ENCODE measurements at places on chromosomes 6 and 20.

GRCh38 chr20:49404461-49404860, 78.0 kb downstream of the KCNB1 start:
- no peak for DNase-seq

- no peak for DNase-seq
Observed at GRCh38 chr20:51428401-51429143, 113.9 kb downstream of the NFATC2 start.

DNA sequence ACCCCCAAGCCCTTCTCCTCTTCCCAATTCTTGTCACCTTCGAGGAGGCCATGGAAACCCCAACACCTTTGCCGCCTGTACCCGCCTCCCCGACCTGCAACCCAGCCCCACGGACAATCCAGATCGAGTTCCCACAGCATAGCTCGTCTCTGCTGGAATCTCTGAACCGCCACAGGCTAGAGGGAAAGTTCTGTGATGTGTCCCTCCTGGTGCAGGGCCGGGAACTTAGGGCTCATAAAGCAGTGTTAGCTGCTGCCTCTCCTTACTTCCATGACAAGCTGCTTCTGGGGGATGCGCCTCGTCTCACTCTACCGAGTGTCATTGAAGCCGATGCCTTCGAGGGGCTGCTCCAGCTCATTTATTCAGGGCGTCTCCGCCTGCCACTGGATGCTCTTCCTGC, 675 bp downstream of the ZBTB9 start:
- DNase-seq: no peak

- DNase-seq: no peak
Observed at GRCh38 chr6:133262804-133263203, 21.6 kb downstream of the EYA4 start.

DNA sequence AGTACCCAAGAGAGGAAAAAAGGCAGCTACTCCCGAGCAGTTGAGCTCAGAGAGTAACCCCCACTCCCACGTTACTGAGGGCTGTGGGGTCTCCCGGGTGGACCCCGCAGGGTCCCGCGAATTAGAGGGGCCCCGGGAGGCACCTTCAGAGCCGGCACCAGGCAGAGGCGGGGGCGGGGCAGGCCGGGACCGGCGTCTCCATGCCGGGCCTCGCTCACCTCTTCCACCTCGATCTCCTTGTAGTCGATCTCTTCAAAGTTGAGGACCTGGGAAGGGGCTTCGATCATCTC, 381 bp downstream of the MAP3K7 start:
- no peak for DNase-seq

- no peak for DNase-seq
Observed at GRCh38 chr6:79571030-79571367, 33.8 kb upstream of the LCA5 start.

DNA sequence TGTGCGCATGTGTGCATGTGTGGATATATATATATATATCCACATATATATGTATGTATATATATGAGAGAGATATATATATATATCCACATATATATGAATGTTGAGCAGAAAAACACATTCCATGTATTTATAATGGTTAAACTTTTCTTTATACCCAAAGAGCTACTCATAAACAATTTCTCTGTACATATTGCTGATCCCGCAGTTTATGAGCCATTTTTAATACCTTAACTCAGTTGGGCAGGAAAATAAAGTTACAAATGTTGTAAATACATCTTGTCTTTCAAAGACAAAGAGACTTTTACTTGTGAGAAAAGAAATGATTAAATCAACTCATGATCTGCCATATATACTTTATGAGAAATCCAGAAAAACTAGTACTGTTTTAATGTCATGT, 18.1 kb upstream of the EPHA7 start:
- DNase-seq: no peak

DNA sequence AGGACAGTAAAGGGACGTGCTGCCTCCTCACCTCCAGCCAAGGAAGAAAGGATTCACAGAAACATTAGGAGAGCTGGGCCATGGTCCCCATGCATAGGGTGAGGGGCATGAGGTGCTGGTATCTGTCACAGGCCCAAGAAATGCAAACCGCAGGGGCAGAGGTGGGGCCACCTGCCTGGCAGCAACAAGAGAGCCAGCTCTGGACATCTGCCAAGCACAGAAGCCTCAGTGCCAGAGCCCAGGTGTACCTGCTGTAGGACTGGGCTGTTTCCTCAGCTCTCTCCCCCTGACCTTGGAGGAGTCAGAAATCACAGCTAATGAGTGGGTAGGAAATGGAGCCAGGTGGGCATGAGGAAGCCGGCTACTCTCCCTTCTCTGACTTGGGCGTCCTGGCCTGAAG, 45.3 kb downstream of the SLC2A12 start:
- no peak for DNase-seq

GRCh38 chr20:61045876-61046585, 206.0 kb upstream of the CDH4 start:
- DNase-seq: no peak

DNA sequence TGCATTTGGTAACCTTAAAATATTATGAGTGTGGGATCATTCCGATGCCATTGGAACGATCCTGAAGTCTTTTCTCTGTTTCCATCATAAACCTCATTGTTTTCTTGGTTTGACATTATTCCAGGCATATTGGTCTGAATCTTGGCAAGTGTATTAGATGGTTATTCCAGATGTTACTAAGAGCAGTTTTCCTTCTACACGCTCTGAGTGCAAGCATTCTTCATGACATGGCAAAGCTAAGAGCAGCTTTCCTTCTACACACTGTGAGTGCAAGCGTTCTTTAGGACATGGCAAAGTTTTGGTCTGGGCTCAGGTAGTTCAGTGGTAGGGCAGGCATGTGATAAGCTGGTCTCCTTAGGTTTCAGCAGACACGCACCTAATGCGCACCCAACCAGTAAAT, 53.0 kb downstream of the SMOC2 start:
- DNase-seq: no peak

DNA sequence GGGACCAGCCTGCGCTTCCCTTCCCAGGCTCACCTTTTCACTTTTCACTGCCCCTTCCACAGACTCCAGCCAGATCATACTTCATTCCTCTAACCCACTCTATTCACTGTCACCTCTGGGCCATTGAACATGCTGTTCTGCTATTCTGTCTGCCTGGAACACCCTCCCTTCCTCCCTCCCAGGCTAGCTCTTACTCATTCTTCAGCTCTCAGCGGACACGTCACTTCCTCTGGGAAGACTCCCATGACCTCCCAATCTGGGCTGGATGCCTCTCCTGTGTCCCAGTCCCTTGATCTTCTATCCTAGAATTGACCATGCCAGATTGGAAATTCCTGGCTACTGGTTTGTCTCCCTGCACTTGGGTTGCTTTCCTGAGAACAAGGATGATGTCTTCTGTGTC, 5.0 kb downstream of the SLC12A5 start:
- DNase-seq: no peak

DNA sequence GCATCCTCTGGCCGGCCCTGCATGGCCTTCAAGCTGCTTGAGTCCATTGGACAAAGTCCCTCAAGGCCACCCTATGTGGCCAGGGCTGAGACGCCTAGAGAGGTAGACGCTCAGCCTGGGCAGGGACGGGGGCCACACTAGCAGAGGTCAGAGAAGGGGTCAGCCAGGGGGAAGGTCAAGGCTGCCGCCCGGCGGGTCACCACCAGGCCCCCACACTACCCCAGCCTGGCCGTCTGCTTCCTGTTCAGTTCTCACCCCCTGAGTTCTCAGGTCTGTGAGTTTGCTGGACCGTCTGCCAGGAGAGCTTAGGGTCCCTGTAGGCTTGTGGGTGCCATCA, 37.3 kb downstream of the NTSR1 start:
- DNase-seq: no peak

DNA sequence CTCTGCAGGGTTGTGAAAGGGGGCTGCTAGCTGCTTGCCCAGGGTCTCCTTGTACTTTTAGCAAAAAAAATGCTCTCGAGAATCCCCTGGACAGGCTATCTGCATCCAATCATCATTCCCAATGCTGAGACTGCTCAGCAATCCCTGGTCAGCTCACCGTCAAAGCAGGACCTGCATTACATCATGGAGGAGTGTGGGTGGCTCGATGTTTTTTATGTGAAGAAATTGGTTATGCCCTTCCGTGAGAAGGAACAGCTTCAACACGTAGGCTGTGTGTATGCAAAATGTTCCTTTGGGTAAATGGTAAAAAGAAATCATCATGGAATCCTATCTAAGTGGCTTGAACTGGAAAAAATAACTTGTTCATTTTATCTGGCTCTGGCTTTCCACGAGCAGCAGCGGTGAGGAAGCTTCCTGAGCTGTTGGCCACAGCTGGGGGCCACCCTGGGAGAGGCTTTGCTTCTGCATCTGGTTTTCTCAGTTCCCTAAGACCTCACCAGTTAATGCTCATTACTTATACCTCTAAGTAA, 111.4 kb downstream of the FYN start:
- DNase-seq: no peak

- no peak for DNase-seq
Observed at GRCh38 chr6:3769610-3770009, 18.1 kb upstream of the PXDC1 start.

DNA sequence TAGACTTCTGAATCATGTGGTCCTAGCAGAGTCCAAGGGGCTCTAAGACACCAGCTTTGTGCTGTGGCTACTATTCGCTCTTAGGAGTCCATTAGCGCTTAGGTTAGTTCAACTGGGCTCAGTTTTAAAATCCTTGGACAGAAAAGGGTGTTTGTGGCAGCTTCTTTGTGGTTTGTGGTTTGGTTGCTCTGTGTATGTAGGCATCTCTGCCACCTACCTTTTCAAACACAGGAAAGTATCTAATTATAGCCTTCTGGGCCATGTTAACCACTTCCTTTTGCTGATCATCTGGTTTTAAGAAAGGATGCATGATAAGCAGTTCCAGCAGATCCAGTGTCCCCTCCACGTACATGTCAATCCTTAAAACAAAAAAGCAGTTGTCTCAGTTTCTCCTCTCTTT, 10.8 kb downstream of the GSTA4 start:
- peak; percentile 28 for DNase-seq

- no peak for DNase-seq
Observed at GRCh38 chr20:48729538-48729937, 98.3 kb downstream of the PREX1 start.

GRCh38 chr6:24848461-24848860, 49.7 kb upstream of the ARMH2 start:
- no peak for DNase-seq

GRCh38 chr6:65229825-65230224, 477.2 kb downstream of the EYS start:
- DNase-seq: no peak

DNA sequence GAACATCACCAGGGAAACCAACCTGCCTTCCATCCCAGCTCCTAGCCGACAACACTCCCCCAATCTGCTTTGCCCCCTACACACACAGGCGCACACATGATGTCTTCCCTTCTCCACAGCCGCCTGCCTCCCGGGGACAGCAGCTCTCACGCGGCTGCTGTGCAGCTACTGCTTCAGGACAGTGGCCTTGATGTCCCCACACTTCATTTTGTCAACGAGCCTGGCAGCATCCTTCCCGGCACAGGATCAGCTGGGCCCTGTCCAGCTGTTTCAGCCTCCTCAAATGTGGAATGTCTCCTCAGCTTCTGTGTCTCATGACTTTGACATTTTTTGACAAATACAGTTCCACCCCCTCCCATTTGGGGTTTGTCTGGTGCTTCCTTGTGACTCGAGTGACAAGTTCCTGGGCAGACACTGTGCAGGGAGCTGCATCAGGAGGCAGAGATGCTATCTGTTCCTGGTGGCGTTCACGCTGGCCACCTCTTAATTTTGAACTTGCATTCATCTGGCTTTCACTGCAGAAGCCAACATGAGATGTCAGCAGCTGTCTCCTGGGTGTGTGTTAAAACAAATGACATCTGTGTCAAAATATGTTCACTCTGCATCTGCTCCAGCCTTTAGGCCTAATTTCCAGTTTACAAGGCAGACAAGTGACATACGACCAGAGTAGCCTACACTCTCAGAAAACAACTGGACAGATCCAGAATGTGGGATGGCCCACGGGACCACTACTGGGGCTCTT, 57.2 kb downstream of the GINS1 start:
- no peak for DNase-seq

GRCh38 chr20:52311209-52311794, 119.7 kb upstream of the ZFP64 start:
- no peak for DNase-seq

DNA sequence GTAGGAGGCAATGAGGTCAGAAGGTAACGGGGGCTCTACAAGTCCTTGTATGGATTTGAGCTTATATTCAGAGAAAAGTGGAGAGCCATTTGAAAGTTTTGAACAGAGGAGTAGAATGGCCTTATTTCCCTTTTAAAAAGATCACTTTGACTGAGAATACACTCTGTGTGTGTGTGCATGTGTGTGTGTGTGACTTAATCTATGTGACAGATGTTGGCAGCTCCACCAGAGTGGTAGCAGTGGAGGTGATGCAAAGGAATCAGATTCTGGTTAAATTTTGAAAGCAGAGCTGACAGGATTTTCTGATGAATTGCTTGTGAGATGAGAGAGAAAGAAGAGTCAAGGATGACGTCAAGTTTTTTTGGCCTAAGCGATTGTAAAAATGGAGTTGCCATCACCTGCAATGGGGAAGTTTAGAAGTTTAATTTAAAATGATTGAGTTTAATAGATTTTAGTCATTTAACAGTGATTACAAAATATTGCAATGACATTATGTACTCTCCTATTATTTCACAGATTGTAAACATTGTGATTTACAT, 172.2 kb upstream of the HEY2 start:
- no peak for DNase-seq

DNA sequence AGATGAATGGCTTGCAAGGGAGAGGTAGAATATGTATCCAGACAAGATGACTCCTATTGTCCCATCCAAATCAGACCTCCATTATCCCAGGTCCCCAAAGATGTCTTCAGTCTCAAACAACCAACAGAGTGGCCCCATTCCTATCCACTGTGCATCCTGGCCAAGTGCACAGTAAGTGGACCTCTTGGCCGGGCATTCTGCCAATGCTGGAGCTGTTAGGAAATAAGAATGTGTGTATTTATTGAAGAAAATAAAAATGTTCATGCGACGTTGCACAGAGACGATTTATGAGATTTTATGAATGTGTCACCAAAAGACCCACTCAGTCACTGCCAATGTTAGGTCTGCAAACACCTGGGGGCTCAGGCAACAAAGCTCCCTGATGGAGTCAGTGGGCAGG, 196.0 kb downstream of the MAFB start:
- DNase-seq: no peak

- DNase-seq: no peak
Observed at GRCh38 chr6:38154731-38155130, 335.2 kb downstream of the ZFAND3 start.

Measured in T-cell (primary cell).